ENCODE measurements at places on chromosomes 12 and 14.

DNA sequence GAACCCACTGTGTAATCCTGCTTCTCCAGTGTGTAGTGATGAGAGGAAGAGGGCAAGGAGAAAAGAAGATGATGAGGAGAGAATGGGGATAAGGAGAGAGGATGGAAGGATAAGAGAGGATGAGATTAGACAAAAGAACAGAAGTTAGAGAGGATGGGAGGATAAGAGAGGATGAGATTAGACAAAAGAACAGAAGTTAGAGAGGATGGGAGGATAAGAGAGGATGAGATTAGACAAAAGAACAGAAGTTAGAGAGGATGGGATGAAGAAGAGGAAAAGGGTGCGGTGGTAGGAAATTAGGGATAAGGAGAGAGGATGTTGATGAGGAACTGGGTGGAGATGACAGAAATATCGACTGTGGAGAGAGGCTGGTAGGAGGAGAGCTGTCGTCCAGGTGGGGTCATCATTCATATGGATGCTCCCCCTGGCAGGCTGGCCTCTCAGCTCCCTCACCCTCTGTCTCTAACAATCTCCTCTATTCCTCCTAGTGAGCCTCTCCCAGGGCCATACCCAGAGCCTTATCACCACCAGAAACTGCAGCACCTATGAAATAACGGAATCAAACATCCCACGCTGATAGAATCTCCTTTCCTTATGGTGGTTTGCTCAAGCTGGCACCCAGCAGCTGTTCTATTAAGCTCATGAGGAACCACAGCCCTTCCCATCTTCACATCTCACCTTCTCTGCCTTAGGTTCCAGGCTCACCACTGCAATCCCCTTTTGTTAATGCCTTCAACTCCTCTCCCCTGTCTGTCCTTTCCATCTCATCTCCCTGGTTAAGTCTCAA is 6.0 kb upstream of the CIROP start:
- DNase-seq: no peak

DNA sequence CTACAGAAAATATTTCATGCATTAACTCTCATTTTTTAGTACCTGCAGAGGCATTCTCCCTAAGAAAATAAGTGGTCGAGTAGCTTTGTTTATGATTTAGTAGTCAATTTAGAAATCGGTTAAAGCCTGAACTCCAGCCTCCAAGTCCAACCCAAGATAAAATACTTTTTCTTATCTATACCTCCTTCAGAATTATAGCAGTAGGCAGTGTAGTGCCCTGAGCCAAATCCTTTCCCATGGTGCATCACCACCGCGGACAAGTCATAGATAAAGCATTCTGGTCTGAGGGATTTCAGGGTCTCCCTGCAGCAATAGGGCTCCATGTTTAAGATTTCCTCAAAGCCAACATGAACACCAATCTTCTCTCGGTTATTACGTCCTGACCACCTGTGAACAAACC is 30.5 kb downstream of the USP44 start:
- no peak for DNase-seq

DNA sequence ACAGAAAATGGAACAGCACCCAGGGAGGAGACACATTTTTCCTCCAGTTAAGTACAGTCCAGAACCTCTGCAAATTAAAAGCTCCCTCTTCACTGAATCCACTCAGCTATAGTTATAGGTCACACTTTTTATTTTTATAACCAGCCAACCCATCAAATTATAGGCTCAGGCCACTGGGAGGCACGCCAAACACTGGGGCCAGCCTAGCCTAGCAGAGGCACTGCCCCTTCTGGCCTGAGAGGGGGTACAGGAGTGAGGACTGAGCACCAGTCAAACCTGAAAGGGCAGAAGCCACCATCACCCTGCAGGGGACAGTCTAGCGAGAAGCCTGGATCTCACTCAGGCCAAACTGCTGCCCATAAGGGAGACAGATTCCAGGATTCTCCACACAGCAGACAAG is 19.3 kb downstream of the FMNL3 start:
- DNase-seq: no peak

DNA sequence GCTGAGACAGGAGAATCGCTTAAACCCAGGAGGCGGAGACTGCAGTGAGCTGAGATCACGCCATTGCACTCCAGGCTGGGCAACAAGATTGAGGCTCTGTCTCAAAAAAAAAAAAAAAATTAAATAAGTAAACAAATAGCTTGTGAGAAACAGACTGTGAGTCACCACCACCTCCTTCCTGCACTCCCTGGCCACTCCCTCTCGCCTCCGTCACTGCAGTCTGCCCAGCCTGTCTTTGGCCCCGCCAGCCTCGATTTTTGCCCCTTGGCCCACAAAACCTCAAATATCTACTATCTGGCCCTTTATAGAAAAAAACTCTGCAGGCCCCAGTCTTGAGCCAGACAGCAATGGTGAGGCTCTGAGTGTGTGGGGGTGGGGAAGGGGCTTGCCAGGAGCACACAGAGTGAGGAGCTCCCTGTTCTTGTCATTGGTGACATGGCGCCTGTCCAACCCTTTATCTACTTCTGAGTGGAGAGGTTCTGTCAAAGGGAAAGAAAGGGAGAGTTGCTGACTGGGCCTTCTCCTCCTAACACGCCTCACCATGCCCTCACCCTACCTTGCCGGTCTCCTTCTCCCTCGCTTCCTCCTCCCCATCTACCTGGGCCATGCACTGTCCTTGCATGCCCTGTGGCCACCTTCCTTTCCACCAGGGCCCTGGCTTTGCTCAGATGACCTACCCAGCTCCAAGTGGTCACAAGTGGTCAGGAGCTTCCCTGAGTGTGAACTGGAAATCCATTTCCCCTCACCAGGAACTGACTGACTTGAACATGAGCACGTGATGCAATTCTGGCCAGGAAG is 22.1 kb downstream of the LGMN start:
- DNase-seq: peak; percentile 84

GRCh38 chr14:73724696-73725095 is 10.5 kb upstream of the PNMA1 start:
- no peak for DNase-seq

DNA sequence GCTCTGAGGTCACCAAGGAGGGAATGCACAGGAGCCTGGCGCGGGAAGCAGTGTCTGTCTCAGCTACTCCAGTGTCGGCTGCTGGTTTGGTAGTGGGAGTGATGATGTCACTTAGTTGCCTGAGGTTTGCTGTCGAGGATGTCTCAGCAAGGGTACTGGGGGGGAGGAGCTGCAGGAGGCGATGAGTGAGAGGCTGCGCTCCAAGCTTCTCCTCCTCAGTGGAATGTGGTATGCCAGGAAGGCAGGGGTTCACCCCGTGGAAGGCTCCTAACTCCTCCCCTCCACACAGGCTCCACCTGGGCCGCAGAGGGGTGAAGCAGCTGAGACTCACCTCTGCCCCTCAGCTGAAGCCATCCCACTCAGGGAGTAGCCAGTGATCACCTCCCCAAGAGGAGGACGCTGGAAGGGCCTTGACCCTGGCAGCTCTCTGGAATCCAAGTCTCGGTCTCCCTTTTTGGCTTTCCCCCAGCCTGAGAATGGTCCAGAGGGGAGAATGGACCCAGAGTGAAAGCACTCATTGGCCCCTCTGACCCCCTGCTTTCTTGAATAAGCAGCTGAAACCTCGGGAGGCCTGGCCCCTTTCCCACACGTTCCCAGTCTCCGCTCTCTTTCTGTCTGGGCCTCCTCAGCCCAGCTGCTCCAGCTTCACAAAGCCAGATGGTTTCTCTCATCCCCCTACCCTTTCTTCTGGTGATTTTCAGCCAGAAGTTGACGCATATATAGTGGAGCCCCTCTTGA is 178.9 kb upstream of the FKBP4 start:
- peak; percentile 29 for DNase-seq

DNA sequence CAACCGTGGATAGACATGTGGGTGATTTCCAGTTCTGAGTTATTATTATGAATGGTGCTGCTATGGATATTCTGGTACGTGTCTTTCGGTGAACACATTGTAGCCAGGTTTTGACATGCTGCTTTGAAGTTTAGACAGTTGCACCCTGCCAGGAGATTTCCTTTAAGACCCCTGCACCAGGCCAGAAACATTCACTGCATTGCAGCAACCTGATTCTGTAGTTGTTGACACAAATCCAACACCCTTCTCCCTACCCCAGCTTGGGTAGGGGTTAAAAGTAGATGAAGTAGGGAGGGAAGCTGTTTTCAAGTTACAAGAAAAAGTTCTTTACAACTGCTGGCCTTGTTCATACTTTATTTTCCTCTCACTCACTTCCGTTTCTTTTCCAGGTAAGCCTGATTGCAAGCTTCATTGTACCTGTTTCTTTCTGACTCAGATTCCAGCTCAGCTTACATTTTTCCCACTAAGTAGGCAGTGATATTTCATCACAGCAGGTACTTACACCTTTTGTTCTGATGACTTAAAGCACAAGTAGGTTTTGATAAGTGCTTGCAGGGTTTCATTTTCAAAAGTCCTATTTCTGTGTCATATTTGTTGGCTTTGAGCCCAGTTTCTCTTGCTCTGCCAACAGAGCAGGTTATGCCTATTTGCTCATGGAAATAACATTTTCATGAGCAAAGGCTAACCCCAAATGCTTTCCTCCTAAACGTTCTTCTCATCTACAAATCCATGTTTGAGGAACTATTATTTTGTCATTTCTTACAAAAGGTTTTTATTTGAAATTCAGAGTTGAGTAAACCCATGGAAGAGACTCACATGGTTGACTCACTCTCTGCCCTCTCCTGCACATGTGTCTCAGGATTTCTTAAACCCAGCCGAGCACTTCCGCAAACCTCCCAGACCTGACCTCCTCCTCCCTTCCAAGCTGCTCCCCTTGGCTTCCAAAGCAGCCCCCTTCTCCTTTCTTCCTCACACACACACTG is 12.1 kb upstream of the LTA4H start:
- peak; percentile 43 for DNase-seq

DNA sequence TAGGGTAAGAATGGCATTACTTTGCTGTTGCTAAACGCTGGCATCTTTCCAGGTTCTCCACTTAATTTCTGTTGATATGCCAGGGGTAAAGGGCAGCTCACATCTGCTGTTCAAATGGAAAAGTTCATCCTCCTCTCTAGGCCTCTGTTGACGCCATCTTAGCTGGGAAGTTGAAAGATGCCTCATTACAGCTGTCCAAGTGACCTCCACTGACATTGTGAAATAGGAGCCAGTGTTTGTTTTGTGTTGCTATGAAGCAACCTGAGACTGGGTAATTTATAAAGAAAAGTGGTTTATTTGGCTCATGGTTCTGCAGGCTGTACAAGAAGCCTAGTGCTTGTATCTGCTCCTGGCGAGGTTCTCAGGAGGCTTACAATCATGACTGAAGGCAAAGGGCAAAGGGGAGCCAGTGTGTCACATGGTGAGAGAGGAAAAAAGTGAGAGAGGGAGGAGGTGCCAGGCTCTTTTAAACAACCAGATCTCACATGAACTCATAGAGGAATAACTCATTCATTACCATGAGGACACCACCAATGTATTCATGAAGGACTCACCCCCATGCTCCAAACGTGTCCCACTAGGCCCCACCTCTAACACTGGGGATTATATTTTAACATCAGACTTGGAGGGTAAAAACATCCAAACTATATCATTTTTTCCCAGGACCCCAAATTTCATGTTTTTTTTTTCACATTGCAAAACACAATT is 3.2 kb upstream of the ADAM21 start:
- no peak for DNase-seq

GRCh38 chr14:88348546-88348945 is 25.5 kb upstream of the KCNK10 start:
- DNase-seq: no peak

DNA sequence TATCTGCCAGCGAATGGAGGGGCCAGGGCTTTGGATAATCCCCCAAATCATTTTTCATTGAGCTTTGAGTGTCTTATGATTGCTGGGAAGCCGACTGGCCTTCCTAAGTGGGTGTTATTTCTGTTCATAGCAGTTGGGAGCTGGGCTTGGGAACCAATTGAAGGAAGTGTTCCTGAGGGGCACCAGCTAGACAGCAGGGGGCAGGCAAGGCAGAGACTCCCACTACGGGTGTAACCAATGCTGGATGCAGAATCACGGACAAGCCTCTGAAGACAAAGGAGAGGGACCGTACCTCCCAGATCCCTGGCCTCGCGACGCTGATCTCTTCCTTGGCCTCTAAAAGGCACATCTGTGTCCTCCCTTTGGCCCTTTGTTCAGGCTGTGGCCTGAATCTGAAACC is 149.0 kb upstream of the PRMT8 start:
- DNase-seq: no peak

- DNase-seq: peak; percentile 38
Observed at GRCh38 chr14:60164404-60164711, 840 bp downstream of the DHRS7 start.

DNA sequence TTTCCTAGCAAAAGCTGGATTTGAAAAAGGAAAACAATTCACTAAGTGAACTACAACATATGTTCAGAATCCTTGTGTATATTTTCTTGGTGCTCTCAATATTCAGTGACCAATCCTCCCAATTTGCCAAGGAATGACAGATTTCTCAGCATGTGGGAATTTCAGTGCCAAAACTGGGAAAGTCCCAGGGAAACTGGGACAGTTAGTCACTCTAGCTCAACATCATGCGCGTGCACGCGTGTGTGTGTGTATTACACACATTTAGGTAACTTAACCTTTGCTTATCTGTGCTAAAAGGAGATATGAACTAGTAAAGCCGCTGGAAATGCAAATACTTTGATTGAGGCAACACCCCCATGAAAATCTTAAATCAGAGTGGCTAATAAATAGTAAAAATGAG is 26.1 kb upstream of the SLC6A13 start:
- DNase-seq: peak; percentile 38

DNA sequence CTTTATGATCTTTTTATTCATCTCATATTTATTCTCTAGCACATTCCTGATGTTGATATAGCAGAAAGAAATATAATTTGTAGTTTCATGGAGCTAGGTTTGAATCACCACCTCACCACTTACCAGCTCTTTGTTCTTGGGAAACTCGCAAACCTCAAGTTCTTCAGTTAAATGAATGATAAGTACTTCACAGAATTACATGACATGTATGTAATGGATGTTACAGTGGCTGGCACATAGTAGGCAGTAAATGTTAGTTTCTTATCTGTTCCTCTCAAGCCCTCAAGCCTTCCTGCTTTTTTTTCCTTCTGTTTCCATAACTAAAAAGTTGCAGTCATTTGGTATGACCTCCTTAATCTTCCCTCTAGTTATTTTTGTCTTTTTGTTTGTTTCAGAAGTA is 54.9 kb downstream of the SPATS2 start:
- no peak for DNase-seq

GRCh38 chr12:110998165-110998564 is 77.8 kb upstream of the MYL2 start:
- DNase-seq: no peak

DNA sequence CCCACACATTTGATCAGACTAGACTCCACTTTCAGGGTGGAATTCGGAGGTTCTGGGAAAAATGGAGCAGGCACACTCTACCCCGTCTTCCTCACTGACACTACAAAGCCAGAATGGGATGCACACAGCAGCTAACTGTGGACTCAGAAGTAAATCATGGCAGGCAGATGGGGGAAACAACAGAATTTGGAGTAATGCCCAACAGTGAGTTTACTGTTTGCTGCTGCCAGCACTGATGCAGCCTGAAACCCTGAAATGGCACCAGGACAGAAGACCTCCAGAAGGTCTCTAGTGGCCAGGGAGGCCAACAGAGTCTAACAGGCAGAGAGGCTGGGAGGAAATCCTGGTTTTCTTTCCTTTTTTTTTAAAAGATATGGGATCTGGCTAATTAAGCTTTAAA is 24.6 kb downstream of the KCTD10 start:
- DNase-seq: no peak

All from NCI-H226 (cell line).